ENCODE measurements at places on chromosomes 1 and 21. TPM values are rescaled to one million over a fixed set of nuclear protein-coding genes. Genes with fewer than 3 reads are reported as not detected.

DNA sequence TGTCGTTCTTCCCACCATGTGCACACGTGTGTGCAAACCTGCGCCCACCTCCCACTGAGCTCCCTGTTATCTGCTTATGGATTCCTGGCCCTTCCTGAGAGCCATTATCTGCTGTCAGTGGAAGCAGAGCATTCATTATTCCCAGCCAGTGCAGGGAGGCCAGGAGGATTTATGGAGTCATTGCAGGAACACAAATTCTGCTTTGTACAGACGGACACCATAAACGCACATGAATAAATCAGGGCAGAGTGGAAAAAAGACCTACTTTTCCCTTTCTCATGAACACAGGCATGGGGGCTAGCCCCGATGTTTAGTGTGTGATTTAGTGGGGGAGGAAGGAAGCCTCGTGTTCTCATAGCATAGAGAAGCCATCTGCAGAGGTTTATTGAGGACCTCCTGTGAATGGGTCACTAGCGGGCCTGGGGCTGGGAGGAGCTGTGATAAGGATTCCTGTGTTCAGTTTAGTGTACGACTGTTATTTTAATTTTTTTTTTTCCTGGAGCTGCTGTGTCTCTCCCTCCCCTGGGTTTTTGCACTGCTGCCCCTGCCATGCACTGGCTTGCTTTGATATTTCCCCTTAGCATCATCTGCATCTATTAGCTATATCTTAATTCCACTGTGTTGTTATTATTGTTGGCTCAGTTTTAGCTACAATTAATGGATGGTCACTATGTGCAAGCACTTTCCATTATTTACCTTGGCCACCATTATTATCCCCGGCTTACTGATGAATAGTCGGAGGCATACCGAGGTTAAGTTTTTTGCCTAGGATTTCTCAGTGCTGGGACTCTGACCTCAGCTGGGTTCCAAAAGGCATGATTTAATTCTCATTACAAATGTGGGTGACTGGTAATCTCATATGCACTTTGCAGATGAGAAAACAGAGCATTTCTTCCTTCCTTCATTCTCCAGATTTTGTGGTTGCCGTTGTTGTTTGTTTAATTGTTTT is 33.0 kb downstream of the HUNK start:
- H3K4me1 ChIP-seq = no peaks in the 10 kb centered on the region
- H3K36me3 ChIP-seq = no peaks in the 10 kb centered on the region
- no peaks in the 10 kb centered on the region for H3K27me3 ChIP-seq
- H3K4me3 ChIP-seq = no peak overlapping the region
- DNase-seq = no peak

GRCh38 chr21:40723317-40723716 is 123.6 kb downstream of the DSCAM start:
- H3K36me3 ChIP-seq = no peaks in the 10 kb centered on the region
- DNase-seq = no peak
- H3K4me1 ChIP-seq = no peaks in the 10 kb centered on the region
- no peak overlapping the region for H3K27ac ChIP-seq

- no peaks in the 10 kb centered on the region for H3K4me1 ChIP-seq
- H3K27me3 ChIP-seq = no peaks in the 10 kb centered on the region
- H3K4me3 ChIP-seq = no peak overlapping the region
- DNase-seq = no peak
- H3K36me3 ChIP-seq = no peaks in the 10 kb centered on the region
These were observed 25.1 kb upstream of the B3GALT2 start for GRCh38 chr1:193211539-193211938.

GRCh38 chr1:184813528-184814089 is 59.0 kb upstream of the EDEM3 start:
- H3K27ac ChIP-seq = no peak overlapping the region
- H3K27me3 ChIP-seq = no peaks in the 10 kb centered on the region
- no peak overlapping the region for H3K4me3 ChIP-seq
- no peaks in the 10 kb centered on the region for H3K36me3 ChIP-seq

DNA sequence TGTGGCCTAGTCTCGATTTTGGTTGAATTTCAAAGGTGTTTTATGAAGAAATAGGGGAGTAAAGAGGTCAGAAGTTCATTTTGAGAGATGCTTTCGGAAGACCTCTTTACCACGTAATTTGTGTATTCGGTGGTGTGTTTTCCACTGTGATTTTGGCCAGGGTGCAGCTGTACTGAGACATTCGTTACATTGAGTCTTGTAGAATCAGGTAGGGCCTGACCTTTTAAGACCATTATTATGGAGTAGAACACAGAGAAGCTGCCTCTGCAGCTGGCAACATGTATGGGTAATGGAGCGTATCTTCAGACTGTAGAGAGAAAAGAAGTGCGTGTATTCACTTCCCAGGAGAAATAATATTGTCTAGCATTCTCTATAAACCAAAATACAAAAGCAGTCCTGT is 326.5 kb downstream of the PDE4B start:
- H3K4me3 ChIP-seq = no peak overlapping the region
- no peaks in the 10 kb centered on the region for H3K27me3 ChIP-seq
- no peaks in the 10 kb centered on the region for H3K36me3 ChIP-seq
- H3K4me1 ChIP-seq = no peaks in the 10 kb centered on the region
- no peak overlapping the region for H3K27ac ChIP-seq

- no peak for DNase-seq
- H3K27ac ChIP-seq = no peak overlapping the region
- no peaks in the 10 kb centered on the region for H3K36me3 ChIP-seq
- H3K27me3 ChIP-seq = no peaks in the 10 kb centered on the region
- H3K4me3 ChIP-seq = no peak overlapping the region
These were observed 26.2 kb downstream of the ATP8B2 start for GRCh38 chr1:154351363-154352068.

DNA sequence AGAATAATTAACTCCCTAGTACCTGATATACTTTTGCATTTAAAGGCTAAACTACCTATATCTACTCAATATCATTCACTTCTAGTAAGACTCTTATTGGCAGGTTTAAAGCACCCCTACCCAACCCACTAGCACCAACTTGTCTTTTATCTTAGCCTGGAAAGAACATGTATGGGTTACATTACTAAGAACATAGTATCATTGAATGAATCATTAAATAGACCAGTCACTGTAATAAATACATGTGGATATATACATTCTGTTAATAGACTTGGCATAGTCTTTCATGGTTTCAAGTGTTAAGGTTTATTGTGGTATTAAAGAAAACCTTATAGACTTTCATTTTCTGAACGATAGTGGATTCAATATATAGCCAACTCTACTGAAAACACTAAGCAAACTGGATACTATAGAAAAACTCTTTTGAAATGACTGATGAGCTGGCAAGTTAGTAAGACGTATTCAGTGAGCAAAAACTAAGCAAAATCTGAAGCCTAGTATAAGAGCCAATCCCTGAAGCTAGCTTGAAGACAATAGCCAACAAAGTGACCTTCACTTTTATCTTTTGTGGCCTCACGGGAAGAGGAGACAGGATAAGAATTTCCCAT is 10.3 kb downstream of the HIVEP3 start:
- no peak overlapping the region for H3K4me3 ChIP-seq
- H3K27ac ChIP-seq = no peak overlapping the region
- DNase-seq = no peak
- no peaks in the 10 kb centered on the region for H3K4me1 ChIP-seq
- H3K27me3 ChIP-seq = no peaks in the 10 kb centered on the region

DNA sequence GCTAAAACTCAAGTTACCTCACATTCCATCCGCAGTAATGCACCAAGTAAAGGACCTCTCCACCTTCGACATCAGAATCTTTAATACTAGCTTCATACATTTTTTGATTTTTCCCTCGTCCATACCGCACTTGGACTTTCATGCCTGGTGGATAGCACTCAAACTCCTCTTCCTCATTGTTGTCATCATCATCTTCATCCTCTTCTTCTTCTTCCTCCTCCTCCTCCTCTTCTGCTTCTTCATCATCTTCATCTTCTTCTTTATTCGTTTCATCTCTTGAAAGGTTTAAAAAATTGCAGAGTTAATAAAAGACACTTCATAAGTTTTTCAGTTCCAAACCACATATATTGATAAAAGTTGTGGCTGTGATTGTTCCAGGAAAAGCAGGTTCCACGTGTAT is 52.7 kb upstream of the RBM34 start:
- no peak overlapping the region for H3K27ac ChIP-seq
- peaks cover 3% of the 10 kb centered on the region for H3K36me3 ChIP-seq
- no peak overlapping the region for H3K4me3 ChIP-seq
- no peaks in the 10 kb centered on the region for H3K27me3 ChIP-seq

RIPPLY3 gene
- 0.05 TPM for polyA plus RNA-seq

SV2A gene
- polyA plus RNA-seq = 4.3 TPM

DNA sequence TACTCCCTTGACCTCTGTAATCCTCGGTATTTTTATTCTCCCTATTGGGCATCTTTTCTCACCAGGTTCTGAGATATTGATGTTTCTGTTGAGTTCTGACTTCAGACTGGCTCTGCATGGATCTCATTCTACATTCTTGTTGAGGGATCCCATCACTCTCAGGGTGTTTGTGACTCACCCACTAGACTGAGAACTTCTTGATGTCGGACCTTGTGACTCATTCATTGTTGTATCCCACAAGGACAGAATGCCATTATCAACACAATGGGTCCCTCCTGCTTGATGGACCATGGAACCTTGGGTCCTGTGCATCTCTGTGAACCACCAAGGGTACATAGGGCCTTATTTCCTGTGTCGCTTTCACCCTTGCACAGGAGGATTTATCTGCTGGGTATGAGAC is 174.1 kb downstream of the PBX1 start:
- no peaks in the 10 kb centered on the region for H3K4me1 ChIP-seq
- H3K27me3 ChIP-seq = no peaks in the 10 kb centered on the region
- no peak overlapping the region for H3K27ac ChIP-seq

DNA sequence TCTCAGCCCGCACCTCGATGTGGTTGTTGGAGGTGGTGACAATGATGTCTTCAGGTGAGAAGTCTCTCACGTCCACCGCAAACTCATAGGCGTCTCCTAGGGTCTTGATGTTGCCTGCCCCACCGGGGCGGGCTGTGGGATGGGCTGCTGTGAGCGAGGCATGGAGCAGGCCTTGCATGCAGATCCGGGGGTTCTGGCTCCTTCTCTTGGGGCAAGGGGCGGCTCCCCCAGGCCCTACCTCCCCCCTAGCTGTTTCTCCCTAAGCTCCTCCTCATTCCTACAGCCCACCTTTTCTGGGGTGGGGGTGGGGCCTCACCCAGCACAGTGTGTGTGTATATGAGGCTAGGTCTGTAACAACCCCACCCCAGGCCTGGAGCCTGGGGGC is 775 bp downstream of the HSPB7 start:
- no peaks in the 10 kb centered on the region for H3K27me3 ChIP-seq
- H3K4me3 ChIP-seq = peak overlapping the region; percentile 68
- H3K27ac ChIP-seq = peak overlapping the region; percentile 65
- H3K36me3 ChIP-seq = no peaks in the 10 kb centered on the region
- no peaks in the 10 kb centered on the region for H3K4me1 ChIP-seq

- H3K27me3 ChIP-seq = no peaks in the 10 kb centered on the region
- no peak for DNase-seq
- peaks cover 2% of the 10 kb centered on the region for H3K4me1 ChIP-seq
- no peak overlapping the region for H3K27ac ChIP-seq
- no peaks in the 10 kb centered on the region for H3K36me3 ChIP-seq
These were observed 91.2 kb downstream of the KCNK1 start for GRCh38 chr1:233704898-233705723.

OR10J1 gene
- polyA plus RNA-seq = not detected

FMO1 gene
- polyA plus RNA-seq = 0.28 TPM

LY9 gene
- 0.10 TPM for polyA plus RNA-seq

DNA sequence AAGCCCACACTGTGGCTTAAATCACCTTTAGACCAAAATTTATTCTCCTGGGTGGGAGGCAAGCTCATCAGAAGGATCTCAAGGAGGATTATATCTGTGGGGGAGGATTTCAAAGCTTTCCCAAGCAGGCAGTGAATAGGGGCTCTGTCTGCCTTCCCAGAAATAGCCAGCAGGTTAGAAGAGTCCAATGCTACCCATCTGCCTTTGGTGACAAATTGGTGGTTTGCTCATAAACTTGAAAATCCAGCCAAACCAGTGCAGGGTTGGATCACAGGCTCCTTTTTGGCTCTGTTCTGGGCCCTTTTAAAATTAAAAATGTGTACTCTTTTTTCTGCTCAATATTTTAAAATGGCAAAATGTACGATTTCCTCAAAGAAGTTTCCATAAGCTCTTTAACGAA is 118.9 kb upstream of the ZC3H11B start:
- no peak overlapping the region for H3K4me3 ChIP-seq
- no peak for DNase-seq
- no peak overlapping the region for H3K27ac ChIP-seq
- no peaks in the 10 kb centered on the region for H3K27me3 ChIP-seq

DNA sequence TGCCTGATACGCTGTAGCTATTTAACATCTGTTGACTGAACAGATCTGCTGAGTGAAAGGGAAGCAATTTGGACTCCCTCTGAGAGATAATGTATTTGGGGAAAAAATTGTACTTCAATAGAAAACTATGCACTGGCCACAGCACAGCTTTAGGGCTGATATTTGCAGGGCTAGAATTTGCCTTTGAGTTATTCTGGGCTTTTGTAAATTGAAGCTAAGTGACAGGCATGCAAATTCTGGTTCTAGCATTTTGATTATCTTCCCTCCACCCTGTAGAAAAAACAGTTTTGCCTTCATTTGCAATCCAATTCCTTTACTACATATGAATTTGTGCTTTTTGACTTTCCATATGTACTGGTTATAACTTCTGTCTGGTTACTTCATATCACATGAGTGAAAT is 7.9 kb downstream of the KYAT3 start:
- no peak for DNase-seq
- H3K27ac ChIP-seq = no peak overlapping the region
- H3K4me1 ChIP-seq = peaks cover 2% of the 10 kb centered on the region
- H3K36me3 ChIP-seq = no peaks in the 10 kb centered on the region
- no peak overlapping the region for H3K4me3 ChIP-seq

DNA sequence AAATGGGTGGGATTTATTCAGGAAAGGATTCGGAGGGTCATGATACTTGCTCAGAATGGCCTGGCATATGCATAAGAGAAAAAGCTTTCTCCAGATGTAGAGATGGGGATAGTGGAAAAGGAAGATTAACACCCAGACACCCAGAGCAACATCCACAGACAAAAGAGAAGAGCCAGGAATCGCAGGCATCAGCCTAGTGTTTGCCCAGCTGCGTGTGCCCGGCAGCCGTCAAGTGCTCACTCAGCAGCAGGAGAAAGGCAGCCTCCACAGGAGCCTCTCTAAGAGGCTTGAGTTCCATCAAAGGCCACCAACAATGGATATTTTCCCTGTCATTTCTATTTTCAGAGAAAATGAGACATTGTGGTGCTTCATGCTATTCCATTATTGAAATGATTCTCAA is 54.7 kb downstream of the NTPCR start:
- H3K4me3 ChIP-seq = no peak overlapping the region
- DNase-seq = no peak
- H3K36me3 ChIP-seq = peaks cover 3% of the 10 kb centered on the region
- H3K27me3 ChIP-seq = no peaks in the 10 kb centered on the region

GCSAML gene
- polyA plus RNA-seq = not detected

All from aorta (tissue), 5 donors.